ENCODE measurements at places on chromosomes 13 and 19. TPM values are rescaled to one million over a fixed set of nuclear protein-coding genes. Genes with fewer than 3 reads are reported as not detected.

Gene HSD17B14
- total RNA-seq: not detected

Gene CEACAM1
- 3.6 TPM for total RNA-seq

Gene C13orf42
- not detected for total RNA-seq

Gene PTH2
- not detected for total RNA-seq

Gene CEACAM4
- not detected for total RNA-seq

Gene ZNF724
- total RNA-seq: 12.9 TPM

Gene CEACAM7
- total RNA-seq: not detected
